ENCODE measurements at places on chromosomes 16 and 17.

DNA sequence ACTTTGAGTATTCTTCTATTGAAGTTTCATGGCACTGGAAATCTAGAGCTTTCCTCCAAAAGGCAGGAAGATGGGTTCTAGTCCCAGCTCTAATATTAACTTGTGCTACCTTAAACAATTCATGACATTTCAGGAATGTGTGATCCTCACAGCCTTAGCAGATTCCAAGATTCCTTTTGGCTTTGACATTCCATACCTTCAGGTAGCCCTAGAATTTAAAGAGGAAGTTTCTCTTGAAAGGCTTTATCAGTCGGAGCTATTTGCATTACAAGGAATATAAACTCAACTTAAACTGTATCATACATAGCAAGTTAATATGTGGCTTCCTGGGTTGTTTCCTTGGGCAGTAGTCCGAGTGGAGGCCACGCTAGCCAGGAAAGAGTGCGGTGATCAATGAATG is 330.0 kb downstream of the SHISA9 start:
- no peak for DNase-seq

DNA sequence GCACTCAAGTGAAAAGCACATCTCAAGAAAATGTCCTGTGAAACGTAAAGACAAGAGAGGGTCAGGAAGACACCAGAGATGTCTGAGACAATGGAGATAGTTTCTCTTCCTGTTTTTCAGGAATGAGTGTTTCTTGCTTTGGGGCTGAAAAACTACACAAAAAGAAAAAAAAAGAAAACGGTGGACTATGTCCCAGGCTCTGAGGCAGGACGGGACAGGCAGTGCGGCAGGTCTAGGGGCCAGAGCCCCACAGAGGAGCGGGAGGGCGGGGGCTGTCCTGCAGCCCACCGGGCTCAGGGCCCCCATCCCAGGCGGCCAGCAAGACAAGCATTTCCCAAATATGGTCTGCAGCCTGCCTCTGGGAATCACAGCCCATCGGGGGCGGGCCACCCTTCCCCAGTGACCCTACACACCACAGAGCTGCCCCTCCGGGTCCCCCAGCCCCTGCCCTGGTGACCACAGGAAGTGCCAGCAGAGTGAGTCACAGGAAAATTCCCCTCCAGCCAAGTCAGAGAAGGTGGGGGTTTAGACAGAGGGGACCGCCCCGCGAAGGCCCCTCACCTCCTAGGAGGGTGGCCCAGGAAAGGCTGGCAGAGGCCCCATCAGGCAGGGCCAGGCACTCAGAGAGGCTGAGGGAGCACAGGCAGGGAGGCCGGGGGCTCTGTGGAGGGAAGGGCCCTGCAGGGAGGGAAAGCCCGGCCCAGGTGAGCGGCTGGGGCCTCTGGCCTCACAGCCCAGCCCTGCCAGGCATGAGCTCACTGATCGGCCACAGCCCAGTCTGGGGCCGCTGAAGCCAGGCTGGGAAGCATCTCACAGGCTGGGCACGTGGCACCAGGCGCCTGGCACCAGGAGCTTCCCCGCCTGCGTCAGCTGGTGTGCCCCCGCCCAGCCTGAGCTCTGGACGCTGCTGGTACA is 6.3 kb downstream of the BCAR1 start:
- DNase-seq, result no peak

- DNase-seq, result no peak
Measured at GRCh38 chr17:83145831-83146230, 66.4 kb downstream of the METRNL start.

DNA sequence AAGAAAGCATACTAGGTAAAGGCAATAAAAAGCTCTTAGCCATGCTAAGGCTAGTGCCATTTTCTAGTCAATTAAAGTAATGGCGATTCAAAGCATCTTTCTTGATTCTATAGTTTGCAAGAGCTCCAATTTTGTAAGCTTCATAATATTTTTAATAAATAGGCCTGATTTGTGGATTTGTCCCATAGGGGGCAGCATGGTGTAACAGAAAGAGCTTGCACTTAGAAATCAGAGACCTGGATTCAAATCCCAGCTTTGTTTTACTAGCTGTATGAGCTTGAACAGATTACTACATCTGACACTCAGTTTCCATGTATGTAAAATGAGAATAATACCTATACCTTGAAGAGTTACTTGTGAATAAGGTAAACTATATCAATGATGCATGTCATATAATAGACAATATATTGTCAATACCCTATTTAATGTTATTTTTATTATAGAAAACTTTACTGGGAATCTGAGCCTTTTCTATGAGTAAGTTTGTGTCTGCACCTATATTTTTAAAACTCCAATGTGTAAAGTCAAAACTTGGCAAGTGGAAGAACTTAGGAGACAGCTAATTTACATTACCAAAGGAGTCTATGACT is 93.6 kb upstream of the NOG start:
- DNase-seq, result peak; percentile 1

GRCh38 chr16:2089706-2090480 is 42.1 kb downstream of the TSC2 start:
- no peak for DNase-seq

- DNase-seq, result no peak
Measured at GRCh38 chr16:583470-583814, 6.4 kb upstream of the RAB40C start.

GRCh38 chr17:46020998-46021397 is 21.9 kb downstream of the STH start:
- DNase-seq, result no peak

- no peak for DNase-seq
Measured at GRCh38 chr17:67479148-67479547, 102.1 kb downstream of the PITPNC1 start.

DNA sequence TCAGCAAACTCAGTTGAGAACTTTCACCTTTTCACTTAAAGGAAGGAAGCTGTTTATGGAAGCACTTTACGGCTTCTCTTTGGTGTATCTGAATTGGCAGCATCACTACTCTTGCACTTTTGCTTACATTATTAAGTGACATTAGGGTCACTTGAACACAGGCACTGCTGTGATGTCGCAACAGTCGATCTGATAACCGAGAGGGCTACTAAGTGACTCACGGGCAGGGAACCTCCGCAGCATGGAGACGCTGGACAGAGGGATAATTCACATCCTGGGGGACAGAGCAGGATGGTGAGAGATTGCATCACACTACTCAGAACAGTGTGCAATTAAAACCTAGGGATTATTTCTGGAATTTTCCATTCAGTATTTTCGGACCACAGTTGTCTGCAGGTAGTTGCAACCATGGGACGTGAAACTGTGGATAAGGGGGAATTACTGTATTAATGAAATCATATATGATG is 56.5 kb downstream of the DNAH2 start:
- DNase-seq, result no peak

Data from activated T-cell treated with anti-CD3 and anti-CD28 coated beads for 1 hour (primary cell).